Skeletal muscle cell (primary cell): ENCODE measurements at places on chromosomes 16 and 17.

DNA sequence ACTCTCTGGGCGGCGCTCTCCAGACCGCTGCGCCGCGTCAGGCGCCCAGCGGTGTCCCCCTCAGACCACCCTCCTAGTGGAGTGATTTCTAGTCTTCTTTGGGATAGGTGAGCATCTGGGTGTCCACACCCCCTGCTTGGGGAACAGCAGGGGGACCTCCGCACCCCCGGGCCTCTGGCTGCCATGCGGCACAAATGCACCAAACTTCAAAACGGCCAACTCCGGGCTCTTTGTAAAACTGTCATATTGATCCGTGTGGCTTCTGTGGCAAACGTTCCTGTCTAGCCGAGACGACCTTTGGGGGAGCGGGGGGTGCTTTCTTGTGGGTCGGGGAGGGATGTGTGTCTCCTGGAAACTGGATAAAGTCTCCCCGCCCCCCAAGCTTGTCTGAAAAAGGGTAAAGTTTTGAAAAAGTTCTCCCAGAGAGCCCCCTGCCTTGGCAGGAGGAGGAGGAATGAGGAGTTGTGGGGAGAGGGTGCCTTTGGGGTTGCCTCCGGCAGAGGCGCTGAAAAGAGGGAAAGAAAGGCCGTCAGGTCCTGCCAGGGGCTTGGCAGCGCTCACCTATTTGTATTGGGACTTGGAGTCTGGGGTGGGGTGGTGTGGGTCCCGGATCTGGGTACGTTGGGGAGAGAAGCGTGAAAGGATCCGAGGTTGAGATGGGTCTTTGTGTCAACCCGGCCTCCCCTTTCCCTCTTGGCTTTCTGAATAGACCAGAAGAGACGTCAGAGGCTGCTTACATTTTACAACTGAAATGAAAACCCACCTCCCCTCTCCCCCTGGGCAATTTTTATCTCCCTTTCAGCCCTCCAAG, 2.2 kb upstream of the CHD3 start:
- DNase-seq: no peak

DNA sequence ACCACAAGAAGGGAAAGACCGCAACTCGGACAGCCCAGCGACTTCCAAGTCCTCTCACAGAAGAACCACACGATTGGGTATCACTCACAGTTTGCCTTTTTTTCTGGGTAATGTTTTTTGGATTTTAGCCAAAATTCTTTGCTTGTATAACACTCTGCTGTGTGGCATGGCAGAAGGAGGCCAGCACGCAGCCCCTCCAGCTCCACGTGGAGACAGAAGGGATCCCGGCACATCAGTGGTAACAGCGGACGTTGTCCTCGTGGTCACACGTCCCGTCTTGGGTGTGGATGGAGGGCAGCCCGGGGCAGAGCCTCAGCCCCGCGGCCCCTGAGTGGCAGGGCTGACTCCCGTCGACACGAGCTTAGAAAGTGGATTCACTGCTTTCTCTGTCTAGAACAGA, 69.1 kb downstream of the KLHDC4 start:
- no peak for DNase-seq

GRCh38 chr17:6523330-6523729, 33.0 kb downstream of the PITPNM3 start:
- DNase-seq: no peak

DNA sequence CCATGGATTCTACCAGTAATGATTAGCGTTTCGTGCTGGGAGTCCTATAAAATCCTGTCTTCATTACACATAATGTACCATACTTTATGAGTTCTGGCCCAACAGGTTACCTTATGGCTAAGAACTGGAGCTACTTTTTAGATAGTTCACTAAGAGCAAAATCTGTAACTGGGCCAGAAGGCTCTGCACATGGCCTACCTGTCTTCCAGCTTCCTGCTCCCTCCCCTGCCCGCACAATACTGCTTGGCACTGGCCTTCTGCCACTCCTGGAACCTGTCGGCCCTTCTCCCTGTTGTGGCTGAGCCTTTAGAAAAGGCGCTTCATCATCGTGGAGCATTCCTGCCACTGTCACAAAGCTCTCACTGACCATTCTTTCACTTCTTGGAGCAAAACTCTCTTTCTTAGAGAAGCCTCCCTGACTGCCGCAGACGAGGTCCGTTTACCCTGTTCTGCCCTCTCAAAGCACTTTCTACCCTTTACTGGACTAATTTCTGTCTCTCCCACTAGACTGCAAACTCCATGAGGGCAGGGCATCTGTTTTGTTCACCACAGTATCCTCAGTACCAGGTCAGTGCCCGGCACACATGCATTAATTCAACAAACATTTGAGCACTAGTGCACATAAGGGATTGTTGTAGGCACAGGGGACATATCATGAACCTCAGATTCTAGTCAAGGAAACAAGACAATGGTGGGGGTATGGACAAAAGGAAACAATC, 116.5 kb downstream of the PARN start:
- no peak for DNase-seq

DNA sequence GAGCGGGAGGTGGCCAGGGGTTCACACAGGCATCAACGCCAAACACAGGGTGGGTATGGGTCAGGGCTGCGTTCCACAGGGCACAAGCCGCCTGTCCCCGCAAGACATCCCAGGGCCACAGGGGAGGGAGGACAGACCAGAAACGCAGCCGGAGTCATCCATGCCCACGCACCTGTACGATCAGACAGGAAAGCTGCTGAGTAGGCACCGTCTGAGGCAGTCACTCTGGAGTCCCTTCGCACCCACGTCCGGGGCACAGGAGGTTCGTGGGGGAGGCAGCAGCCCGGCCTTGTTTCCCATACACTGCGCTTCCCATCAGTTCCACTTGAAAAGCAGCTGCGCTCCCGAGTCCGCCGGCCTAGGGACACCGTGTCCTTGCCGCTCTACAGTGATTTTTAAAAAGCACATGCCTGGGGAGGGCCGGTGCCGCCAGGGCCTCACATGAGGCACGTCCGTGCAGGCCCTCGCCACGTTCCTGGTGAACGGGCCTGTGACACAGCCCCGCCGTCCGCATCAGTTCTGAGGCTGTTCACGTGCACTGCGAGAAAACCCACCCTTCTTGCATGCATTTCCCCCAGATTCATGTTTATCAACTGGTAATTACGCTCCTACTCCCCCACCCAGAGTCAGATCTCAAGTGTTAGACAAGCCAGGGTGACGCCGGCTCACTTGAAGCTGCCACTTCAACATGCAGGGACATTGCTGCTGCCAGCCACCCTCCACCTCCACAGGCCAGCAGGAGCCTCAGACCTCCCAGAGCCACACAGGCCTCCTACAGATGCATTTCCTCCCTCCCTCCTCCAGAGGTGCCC, 34.8 kb downstream of the WDR45B start:
- DNase-seq: no peak

GRCh38 chr16:4535627-4536108, 2.9 kb downstream of the CDIP1 start:
- DNase-seq: no peak

- DNase-seq: no peak
Observed at GRCh38 chr17:81980707-81981343, 3.4 kb downstream of the ASPSCR1 start.

DNA sequence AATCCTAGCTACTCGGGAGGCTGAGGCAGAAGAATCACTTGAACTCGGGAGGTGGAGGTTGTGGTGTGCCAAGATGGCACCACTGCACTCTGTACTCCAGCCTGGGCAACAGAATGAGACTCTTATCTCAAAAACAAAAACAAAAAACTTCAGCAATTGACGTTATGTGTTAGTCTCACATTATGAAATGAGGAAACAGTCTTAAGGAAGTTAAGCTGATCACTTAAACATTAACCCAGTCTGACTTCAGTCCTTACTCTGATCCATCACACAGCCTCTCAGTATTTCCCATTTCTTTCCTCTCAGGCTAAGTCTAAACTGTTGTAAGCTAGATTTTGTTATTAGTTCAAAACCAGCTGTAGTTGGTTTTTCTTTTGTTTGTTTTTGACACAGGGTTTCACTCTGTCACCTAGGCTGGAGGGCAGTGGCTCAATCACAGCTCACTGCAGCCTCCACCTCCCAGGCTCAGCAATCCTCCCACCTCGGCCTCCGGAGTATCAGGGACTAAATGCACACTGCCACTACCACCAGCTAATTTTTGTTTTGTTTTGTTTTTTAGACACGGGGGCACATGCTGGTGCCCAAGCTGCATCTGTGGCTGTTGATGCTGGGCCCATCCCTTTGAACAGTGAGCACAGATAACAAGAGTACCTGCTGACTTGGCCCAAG, 6.3 kb downstream of the JPT1 start:
- DNase-seq: no peak

DNA sequence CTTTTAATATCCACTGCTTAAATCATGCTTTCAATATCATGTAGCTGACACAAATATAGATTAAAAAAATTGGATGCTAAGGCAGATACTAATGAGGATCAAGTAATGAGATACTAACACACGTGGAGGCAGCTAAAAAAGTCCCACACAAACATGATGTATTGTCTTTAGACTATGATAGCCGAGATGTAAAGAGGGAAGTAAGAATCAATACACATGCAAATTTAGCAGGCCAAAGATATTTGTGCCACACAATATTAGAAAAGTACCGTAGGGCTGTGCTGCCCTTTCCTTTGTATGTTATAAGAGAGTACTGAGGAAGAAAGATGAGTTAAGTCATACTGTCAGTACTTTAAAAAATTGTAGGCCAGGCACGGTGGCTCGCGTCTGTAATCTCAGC, 51.4 kb upstream of the STAC2 start:
- DNase-seq: no peak

DNA sequence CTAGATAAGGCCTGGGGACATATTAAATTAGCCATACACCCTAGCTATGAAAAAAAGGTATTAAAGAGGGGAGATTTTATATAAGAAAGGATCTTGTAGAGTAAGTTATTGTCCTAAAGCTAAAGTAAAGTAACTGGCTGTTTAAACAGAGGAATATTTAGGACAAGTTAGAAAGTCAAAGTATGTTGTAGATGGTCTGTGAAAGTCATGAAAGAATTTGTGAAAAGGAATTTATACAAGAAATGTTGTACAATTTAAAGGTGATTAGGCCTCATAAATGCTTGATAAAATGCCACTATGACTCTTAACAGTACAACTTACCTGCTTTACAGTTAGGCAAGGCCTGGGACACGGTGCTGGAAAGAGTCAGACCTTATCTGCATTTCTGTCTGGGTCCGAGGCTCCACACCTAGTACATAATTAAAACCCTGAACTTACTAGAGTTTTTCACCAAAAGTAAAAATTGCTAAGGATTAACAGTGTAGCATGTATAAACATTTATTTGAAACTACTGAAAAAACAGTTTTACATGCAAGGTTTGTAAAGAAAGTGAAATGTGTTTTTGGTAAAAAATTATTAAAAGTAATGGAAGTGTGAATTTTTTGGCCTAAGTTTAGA, 445.3 kb upstream of the TOM1L1 start:
- no peak for DNase-seq

- no peak for DNase-seq
Observed at GRCh38 chr17:2792366-2793169, 3.7 kb upstream of the RAP1GAP2 start.

DNA sequence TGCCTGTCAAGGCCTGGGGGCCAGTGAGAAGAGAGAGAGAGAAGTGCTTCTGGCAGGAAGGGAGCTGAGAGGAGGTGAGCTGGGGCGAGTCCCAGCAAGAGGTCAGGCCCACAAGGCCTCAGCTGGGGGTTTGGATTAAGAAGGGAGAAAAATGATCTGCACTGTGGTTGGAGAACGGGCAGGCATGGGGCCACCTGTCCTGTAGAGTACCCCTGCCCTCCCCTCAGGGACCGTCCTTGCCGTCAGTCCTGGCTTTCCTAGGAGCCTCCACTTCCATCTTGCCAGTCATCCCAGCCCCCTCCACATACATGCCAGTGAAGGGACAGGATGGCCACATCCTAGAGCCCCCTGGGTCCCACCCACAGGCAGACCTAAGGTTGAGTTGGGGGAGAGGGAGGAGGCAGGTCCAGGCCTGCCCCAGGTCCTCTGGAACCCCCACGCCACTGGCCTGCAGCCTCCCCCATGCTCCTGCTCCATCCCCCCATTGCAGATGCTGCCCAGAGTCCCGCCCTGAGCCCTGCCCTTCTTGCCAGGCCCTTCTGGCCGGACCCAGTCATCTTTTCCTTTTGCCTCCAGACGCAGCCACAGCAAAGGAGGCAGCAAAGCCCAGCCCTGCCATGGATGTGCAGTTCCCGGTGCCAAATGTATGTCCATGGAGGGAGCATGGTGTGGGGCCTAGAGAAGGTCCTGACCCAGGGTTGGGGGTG, 18.9 kb downstream of the KATNB1 start:
- no peak for DNase-seq
